ENCODE measurements at places on chromosomes 1 and 21. TPM values are rescaled to one million over a fixed set of nuclear protein-coding genes. Genes with fewer than 3 reads are reported as not detected.

GRCh38 chr1:56774067-56774609 lies 45.1 kb downstream of the FYB2 start:
- DNase-seq, result no peak

- peak; percentile 51 for DNase-seq
Measured at GRCh38 chr1:200775850-200776249, 37.2 kb downstream of the CAMSAP2 start.

DNA sequence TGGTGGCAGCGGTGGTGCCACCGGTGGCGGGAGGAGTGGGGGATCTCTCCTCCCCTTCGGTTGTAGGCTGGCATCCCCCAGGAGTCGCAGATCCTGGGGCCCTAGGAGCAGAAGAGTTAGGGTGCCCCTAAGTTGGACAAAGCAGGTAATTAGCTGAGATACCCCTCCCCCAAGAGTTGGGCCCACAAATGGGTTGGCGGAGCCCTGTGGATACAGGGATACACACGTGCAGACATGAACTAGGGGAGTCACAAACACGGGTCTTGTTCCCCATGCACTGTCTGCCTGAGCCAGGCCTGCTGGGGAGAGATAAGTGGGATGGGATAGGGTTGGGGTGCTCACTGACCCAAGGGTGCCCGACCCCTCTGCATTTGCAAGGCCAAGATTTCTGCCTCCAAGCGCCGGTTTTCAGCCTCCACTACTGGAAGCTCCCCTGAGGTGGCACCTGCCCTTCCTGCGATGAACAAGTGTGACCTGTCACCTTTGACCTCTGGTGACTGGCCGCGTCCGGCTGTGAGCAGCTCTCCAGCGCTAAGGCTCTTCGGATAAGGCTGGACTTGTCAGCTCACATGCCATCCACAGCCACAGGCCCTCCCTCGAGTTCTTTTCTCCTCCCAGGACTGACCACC lies 1.8 kb downstream of the CCDC17 start:
- no peak for DNase-seq

DNA sequence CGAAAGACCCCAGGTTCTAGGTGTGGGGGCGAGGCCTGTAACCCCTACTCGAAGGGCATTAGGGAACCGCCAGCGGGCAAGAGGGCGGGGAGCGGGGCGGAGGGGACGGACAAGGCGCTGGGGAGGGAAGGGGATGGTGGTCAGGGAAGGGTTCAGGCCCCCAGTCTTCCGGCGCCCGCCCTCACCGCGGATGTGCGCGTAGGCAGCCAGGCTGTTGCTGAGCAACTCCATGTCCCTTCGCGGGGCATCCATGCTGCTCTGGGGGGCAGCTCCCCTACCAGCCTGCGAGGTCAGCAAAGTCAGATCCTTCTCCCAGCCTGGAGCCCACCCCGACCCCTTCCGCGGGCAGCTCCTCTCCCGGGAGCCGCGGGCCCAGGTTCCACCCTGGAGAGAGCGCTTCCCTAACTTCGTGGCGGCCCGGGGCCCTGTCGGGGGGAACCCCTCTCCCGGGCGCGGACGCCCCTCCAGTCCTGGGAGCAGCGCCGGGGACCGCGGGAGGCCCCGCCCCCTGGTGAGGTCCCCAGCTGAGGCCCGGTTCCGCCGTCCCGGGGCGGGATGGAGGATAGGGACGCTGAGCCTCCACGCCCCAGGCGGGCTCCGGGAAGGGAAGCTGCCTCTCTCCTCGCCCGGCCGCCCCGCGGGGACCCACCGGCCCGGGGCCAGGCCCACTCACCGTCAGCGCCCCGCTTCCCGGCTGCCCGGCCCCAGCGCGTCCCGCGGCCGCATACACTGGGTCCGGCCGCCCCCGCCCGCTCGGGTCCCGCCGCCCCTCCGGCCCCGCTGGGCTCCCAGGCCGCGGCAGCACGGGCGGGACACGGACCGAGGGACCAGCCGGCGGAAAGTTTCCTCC lies 434 bp downstream of the EVA1B start:
- DNase-seq, result peak; percentile 79

DNA sequence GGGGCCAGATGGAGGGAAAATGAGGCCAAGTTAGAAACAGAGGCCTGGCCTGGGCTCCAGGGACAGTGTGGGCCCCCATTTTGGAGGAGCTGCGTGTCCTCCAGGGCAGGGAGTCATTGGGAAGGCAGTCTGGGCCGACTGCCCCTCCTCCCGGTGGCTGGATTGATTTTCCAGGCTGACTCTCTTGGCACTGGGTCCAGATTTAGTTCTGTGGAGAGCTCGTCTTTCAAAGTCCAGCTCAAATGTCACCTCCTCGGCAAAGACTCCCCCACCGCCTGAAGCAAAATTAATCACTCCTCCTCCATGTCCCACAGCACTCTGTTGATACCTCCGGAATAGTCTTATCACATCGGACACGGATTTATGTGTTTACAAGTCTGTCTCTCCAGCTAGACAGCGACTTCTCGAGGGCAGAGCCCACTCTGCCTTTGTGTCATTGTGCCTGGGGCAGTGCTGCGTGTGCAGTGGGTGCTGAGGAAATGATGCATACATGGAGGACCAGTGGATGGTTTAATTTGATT lies 175.1 kb downstream of the CAMTA1 start:
- peak; percentile 77 for DNase-seq

- no peak for DNase-seq
Measured at GRCh38 chr1:189805735-189806134, 671.9 kb downstream of the BRINP3 start.

GRCh38 chr1:84876353-84876752 lies 16.7 kb downstream of the LPAR3 start:
- no peak for DNase-seq

DNA sequence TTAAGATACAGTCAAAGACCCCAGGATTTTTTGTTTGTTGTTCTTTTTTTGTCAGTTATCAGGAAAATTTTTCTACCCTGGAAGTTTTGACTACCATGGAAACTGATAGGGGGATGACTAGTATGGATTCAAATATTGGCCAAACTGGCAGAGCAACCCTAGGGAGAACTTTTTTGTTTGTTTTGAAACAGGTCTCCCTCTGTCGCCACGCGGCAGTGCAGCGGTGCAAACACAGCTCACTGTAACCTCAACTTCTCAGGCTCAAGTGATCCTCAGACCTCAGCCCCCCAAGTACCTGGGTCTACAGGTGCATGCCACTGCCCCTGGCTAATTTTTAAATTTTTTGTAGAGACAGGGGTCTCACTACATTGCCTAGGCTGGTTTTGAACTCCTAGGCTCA lies 46.6 kb downstream of the TOR3A start:
- DNase-seq, result no peak

- no peak for DNase-seq
Measured at GRCh38 chr21:44462834-44463200, 7.5 kb downstream of the LRRC3 start.

GRCh38 chr1:101312147-101312546 lies 75.3 kb downstream of the S1PR1 start:
- DNase-seq, result no peak

- DNase-seq, result no peak
Measured at GRCh38 chr1:84871181-84871580, 21.8 kb downstream of the LPAR3 start.

DNA sequence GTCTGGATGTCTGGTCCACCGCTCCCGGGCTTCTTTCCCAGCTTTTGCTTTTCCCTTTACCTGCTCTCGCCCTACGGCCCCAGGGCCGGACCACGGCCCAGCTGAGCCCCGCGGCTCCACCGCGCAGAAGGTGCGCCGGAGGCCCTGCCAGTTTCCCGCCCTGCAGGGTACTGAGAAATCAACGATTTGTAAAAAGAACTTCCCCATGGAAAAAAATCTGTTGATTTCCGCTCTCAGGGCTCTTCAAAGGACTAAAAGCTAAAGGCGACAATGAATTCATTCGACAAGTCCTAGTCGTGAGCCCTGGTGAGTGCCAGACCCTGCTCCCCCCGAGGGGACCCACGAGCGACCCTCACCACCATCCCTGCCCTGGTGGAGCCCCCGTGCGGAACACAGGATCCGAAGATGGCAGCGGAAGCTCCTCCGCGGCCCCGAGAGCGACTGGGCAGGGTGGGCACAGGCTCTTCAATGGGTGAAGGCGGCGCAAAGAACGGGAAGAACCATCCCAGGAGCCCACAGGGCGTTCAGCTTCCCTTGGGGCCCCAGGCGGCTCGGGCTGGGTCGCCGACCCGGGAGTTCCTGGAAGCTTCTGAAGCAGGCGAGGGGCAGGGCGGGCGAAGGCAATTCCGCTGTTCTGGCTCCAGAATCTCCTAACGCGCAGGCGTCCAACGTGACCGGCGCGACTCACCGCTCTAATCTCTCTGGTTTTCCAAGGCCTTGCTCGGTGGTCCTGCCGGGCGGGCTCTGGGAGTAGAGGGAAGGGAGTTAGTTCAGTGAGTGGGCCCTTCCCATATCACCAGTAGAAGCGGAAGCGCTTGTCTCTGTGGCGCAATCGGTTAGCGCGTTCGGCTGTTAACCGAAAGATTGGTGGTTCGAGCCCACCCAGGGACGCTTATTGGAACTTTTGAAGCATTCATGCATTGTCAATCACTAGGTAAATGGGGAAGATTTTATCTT lies 6.6 kb upstream of the RNU1-2 start:
- peak; percentile 86 for DNase-seq

- no peak for DNase-seq
Measured at GRCh38 chr1:220371324-220371723, 99.1 kb upstream of the RAB3GAP2 start.

- no peak for DNase-seq
Measured at GRCh38 chr1:206930210-206930798, 8.6 kb upstream of the FCMR start.

DNA sequence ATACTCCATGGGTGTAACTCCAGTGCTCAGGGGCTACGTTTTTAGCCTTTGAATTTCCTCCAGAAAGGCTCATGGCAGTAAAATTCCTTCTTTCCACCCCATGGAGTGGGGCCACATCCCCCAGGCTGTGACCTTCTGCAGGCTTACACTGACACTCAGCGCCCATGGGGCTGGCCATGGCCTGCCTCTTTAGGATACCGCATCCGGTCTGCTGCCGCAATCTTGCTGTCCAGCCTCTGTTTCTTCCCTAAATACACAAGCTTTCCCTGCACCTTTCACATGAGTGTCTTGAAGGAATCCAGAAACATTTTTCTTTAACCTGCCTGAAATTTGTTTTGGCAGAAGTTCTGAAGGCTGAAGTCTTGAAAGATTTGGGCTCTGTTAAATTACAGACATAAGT lies 170.5 kb downstream of the NTMT2 start:
- no peak for DNase-seq

- DNase-seq, result no peak
Measured at GRCh38 chr21:36208326-36209013, 51.8 kb downstream of the DOP1B start.

- no peak for DNase-seq
Measured at GRCh38 chr1:181482001-181482430, 1.3 kb upstream of the CACNA1E start.

- peak; percentile 94 for DNase-seq
Measured at GRCh38 chr1:150881331-150882070, 5.1 kb upstream of the ARNT start.

DNA sequence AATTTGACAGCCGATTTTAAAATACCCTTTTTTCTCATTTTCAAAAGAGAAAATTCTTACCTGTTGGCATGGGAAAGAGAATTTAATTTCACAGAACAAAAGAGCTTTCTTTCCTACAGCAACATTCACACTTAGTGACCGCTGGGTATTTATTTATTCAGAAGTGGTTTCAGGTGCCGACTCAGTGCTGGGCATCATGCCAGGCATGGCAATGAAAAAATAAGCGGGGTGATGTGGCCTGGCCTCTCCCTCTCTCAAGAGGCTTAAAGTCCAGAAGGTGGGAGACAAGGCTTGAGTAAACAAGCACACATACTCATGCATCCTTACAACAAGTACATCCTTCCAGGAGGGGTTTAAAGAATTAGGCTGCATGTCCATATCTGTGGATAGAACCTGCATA lies 4.1 kb upstream of the PCP4 start:
- no peak for DNase-seq

GRCh38 chr1:212646588-212646987 lies 38.0 kb downstream of the ATF3 start:
- no peak for DNase-seq

GRCh38 chr1:230148126-230148652 lies 81.2 kb downstream of the GALNT2 start:
- no peak for DNase-seq

DNA sequence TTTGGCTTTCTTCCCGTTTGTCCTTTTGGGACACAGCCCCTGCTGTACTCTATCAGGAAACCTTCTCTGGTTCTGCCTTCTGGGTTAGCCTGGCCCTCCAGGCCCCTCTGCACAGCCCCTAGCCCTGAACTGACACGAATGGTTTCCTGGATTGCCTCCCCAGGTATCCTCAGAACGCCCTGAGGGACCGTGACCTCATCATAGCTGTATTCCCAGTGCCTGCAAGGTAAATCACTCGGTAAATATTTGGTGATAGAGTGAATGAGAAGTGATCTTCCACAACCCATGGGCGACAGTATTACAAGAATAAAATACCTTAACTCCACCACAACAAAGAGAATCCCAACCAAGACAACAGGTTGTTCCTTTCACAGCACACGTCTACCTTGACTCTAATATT lies 637.2 kb downstream of the SMYD3 start:
- no peak for DNase-seq

GRCh38 chr1:30001732-30002039 lies 721.7 kb downstream of the MATN1 start:
- DNase-seq, result no peak

GRCh38 chr1:85290826-85291225 lies 14.4 kb upstream of the BCL10 start:
- peak; percentile 69 for DNase-seq

DNA sequence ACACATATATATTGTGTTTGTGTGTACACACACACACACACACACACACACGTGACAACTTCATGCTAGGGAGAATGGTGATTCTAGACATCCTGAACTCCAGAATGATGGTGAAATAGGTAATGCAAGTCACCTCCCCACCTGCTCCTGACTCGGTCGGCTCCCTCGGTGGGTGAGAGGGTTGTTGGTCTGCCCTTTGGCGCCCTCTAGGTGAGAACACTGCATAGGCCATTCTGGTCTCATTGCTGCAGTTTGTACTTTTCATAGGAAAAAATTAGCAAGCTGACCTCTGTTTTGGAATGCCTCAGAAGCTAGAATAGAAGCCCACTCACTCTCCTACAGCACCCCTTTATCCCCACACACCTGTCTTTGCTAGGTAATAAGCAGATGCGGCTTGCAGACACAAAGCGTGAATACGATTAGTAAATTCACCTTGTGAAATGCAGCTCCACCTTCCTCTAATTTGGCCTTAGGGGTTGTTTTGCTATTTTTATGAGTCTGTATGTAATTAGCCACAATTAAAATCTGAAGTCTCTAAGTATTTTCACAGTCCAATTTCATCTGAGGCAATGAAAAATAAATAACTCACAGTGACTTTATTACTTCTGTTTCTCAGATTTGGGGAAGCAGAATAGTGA lies 130.0 kb upstream of the KCNJ15 start:
- DNase-seq, result peak; percentile 67

G0S2 gene
- 0.89 TPM for total RNA-seq

CYB5RL gene
- 4.9 TPM for total RNA-seq

BRINP2 gene
- total RNA-seq, result not detected

MARK1 gene
- total RNA-seq, result 0.65 TPM

DIPK1A gene
- 22.3 TPM for total RNA-seq

CRP gene
- not detected for total RNA-seq

NCAM2 gene
- 1.0 TPM for total RNA-seq

TRIM46 gene
- total RNA-seq, result 3.4 TPM

FNDC7 gene
- not detected for total RNA-seq

TRAF3IP3 gene
- total RNA-seq, result not detected
